ENCODE measurements at places on chromosomes 7 and 10.

DNA sequence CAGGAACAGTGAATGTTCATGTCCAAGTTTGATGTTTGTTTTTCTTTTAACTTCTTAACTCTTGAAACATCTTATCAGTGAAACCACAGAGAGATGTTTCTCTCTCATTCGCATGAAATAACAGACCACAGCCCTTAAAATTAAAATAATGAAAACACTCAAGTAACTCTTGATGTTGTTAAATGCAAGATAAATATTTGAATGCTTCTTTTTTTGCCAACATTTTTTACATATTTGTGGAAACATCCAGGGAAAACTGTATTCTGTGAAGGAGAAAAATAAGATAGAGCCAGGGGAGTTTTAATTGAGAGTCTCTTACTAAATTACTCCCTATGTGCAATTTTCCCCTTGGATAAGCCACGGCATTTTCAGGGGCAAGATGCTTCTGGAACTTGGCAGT, 361.8 kb upstream of the MGMT start:
- DNase-seq: no peak

GRCh38 chr10:128163701-128164100, 37.5 kb upstream of the MKI67 start:
- DNase-seq: no peak

DNA sequence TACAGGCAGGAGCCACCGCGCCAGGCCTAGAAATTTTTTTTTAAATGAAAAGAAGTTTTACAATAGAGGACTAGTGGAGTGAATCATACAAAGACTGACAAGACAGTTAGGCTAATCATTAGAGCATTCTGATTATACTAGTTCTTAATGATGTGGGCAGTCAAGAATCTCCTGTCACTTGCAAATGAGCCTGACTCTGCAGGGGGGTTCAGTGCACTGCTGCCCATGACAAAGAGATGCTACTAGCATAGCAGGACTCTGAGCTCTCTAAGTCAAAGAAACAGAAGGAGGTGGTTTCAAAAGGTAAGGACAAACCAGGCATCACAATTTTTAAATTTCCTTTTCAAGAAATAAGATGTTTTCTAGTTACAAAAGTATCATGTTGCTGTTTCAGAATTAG, 59.0 kb downstream of the CCDC6 start:
- no peak for DNase-seq

- DNase-seq: no peak
Observed at GRCh38 chr10:122083478-122084025, 94.6 kb downstream of the TACC2 start.
